Activated CD8-positive, alpha-beta memory T cell treated with anti-CD3 and anti-CD28 coated beads for 1 hour (primary cell): ENCODE measurements at places on chromosomes 16 and 17.

DNA sequence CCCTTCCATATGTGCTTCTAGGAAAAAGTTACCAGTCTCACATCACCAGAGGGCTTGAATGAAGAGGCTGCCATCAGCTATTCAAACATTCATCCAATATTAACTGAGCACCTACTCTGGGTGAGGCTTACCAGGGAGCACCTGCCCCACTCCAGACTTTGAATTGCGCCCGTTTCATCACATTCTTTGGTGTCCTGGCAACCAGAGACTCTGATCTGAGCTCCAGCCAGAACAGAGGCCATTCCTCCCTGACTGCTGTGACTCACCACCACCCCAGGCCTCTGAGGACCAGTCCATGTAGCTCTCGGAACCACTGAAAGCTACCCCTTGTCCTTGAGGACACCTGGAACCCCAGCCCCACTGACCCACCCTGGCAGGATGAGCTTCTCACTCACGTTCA lies at the start of gene C16orf96:
Gene C16orf96, plus strand, starts transcription at position 229 of the 400 bp plus-strand sequence. Its CDS starts 150 bp downstream, at position 379.
- DNase-seq = no peak

DNA sequence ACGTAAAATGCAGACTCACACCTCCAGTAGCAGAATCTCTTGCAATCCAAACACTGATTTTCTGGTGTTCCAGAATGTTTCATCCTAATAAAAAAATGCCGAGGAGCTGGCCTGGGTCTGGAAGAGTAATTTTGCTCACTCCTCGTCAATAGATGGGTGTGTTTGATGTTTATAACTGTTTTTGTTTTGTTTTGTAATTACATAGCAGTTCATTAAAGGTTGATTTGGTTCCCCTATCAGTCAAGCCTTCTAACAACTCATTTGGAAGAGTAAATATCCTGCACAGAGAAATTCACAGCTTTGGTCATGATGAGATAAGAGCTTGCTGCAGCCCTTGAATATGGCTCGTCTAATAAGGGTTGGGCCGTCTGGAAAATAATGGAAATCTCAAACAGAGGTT lies 36.8 kb upstream of the ELAC2 start:
- DNase-seq = no peak

DNA sequence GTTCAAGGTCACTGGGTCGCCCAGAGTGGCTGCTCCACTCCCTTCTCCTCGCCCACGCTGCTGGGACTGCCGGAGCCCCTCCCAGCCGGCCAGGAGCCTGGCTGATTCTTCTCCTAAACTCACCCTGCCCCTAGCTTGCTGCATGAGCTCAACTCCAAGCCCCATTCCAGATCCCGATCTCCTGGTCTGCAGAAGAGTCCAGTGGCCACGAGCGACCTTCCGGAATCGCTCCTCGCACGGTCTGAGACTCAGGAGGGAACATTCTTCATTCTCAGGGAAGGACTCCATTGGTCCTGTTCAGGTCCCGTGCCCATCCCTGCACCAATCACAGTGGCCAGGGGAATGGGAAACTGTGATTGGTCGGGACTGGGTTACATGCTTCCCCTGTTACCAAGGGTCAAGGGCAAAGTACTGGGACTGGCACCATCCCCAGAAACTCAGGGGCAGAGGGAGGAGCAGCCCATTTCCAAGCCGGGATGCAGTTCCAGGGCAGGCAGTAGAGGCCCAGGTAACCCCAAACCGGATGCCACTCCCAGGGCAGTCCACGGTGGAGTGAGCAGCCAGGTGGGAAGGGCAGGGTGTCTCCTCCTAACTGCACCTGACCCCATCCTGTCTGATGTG lies 24.5 kb upstream of the CIBAR2 start:
- DNase-seq = no peak

DNA sequence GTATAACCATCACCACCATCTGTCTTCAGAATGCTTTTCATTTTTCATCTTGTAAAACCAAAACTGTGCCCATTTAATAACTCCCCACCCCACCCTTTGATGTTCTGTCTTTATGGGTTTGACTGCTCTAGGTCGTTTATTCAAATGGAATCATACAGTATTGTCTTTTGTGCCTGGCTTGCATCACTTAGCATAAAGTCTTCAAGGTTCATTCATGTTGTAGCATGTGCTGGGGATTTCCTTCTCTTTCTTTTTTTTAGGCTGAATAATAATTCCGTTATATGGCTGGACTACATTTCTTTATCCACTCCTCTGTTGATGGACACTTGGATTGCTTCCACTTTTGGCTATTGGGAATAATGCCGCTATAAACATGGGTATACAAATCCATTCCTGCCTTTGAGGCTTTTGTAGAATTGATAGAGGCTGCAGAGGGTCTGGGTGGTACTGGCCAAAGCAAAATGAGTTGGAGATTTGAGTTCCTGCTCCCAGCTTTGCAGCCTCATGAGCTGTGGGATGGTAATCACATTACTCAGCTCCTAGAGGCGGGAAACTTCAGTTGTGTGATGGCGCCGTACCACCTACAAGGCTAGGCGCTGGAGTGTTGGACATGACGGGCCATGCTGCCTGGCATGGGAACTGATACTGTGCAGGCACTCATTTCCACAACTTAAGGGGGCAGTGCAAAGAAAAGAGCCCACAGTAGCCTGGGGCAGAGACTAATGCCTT lies 64.8 kb downstream of the CLEC16A start:
- no peak for DNase-seq

DNA sequence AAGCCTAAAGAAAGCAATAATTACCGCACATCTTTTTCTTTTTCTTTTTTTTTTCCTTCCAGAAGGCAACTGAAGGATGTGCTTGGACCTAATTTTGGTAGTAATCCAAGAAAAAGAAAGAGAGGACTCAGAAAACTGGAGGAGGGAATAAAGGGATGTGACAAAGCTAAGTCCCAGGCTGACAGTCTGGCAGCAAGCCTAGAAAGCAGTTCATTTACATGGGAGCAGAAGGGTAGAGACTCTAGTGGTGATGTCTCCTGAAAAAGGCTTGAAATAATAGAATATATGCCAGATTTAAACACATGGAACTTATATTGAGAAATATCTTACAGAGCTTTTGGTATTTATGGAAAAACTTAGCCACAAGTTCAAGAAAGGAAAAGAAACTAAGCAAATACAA lies 101.0 kb upstream of the SHISA6 start:
- DNase-seq = no peak

DNA sequence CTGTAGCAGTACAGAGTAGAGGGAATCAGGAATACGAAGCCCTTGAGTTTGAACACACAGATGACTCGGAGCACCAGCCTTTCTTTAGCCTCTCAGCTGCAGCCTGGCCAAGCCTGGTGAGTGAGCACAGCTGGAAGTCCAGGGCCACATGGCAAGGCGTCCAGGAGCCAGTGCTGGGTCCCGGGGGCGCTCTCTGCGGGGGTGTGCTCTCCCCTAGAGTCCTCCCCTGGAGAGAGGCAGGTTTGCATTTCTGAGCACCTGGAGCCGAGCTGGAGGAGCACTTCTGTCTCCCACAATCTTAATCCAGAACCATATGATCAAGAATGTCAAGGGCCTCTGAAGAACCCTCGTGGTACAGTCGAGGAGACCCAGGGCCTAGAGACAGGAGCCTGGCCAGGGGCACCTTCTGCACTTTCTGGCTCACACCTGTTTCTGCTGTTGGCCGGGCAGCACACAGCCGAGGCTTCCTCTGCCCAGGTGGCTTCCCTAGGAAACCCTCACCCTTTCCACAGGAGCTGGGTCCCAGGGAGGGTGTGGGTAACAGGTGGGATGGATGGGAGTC lies 78.3 kb downstream of the PLD6 start:
- no peak for DNase-seq

- DNase-seq = no peak
These were observed 159.4 kb upstream of the CHMP6 start for GRCh38 chr17:80832266-80832676.

DNA sequence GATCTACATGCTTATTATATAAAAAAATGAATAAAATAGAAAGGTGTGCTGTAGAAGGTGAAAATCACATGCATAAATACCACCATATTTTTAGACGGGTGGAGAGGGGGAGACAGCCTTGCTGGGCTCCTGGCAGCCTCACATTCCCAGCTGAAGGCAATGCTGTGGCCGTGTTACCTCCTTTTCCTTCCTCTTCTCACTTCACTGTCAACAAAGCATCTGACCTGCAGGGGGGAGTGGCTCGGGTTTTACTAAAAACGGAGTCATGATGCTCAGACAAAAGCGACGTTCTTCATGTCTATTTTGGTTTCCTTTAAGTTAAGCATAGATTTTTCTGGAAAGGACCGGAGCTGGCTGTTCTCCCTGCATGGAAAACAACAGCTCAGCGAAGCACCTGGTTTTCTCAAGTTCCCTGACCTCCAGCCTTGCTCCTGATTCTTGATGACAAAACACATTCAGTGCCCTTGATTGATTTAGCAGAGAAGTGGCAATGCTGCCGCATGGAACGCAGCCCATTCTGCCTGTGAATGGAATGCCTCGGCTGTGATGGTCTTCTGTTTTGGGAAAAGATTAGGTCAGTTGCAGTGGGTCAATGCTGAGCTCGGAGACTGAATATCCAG lies 5.5 kb upstream of the RPTOR start:
- no peak for DNase-seq

DNA sequence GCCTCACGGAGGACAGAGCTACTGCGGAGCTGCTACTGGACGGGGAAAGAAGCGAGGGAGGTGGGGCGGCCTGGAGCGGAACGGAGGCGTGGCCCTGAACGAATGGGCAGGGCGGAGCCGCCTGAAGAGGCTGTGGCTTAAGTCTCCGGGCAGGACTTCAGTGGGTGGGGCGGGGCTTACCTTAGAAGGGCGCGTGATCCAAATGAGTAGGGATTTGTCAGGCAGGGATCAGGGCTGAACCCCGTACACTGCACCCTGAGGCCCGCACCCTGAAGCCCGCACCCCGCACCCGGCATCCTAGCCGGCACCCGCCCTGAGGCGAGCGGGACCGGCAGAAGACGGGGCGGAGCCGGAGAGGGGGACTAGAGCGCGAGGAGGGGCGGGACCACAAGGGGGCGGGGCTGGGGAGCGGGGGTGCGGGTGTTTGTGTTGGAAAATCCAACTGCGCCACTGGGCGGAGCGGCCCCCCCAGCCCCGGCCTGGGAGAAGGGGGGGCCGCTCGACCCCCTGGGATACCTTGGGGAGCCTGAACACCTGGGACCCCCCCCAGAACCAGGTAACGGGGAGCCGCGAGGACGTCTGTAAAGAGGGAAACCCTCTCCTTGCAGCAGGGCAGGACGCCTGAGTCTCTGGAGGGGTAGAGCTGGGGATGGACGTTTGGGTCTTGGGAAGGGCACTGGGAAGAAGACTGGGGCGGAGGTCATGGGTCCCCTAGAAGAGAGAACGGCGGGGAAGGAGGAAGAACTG lies at the start of gene KDM6B:
Gene KDM6B, plus strand, starts transcription at position 423 of the 747 bp plus-strand sequence. CDS start 11,338 bp downstream, outside the sequence.
- DNase-seq = peak; percentile 77

DNA sequence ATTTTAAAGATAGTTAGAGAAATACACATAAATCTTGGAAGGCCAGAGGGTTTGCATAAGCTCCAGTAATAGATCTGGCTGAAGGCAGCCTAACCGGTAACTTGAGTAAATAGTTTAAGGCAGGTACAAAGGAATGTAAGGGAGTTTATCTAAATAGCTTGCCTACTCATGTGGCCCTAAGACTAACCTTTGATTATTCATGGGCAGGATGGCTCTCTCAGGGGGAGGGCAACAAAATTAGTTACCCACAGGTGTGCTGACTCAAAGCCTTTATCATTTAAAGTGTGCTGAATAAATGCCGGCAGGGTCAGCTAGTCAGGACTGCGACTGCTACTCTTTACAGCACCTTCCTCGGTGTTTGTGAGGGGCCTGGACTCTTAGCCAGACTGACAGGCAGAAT lies 761.3 kb upstream of the KIF2B start:
- DNase-seq = no peak

DNA sequence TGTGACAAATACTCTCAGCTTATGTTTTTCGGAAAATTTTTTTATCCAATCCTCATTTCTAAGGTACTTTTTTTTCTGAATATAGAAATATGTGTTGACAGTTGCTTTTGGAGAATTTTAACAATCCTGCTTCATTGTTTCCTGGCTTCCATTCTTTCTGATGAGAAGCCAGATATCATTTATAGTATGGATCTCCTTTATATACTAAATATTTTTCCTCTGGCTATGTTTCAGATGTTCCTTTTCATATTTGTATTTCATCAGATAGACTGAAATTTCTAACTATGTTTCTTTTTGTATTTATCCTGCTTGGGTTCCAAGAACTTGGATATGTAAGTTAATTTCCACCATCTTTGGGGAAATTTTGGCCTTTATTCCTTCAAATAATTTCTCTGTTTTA lies 138.9 kb upstream of the CDH11 start:
- DNase-seq = no peak

- DNase-seq = no peak
These were observed 72.5 kb downstream of the RBFOX1 start for GRCh38 chr16:7405166-7405565.

GRCh38 chr17:19431691-19432090 lies 20.7 kb downstream of the RNF112 start:
- DNase-seq = no peak

DNA sequence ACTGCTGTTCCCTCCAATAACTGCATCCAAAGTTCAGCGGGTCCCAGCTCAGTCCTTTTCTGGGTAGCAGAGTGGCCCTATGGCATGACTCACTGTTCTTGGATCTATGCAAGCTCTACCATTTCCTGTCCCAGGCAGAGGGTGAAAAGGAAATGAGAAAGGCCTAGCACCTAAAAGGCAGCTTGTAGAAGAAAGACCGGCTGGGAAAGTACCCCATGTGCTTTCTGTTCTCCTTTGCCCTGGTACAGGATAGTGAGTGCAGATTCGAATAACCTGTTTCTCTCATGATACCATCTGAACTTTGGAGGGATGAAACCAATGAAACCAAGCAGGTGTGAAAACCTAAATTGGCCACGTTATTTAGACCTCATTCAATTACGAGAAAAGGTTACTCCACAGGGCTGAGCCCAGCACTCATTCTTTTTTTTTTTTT lies 12.7 kb upstream of the HASPIN start:
- peak; percentile 25 for DNase-seq

- no peak for DNase-seq
These were observed 2.9 kb downstream of the C17orf67 start for GRCh38 chr17:56830726-56831368.

DNA sequence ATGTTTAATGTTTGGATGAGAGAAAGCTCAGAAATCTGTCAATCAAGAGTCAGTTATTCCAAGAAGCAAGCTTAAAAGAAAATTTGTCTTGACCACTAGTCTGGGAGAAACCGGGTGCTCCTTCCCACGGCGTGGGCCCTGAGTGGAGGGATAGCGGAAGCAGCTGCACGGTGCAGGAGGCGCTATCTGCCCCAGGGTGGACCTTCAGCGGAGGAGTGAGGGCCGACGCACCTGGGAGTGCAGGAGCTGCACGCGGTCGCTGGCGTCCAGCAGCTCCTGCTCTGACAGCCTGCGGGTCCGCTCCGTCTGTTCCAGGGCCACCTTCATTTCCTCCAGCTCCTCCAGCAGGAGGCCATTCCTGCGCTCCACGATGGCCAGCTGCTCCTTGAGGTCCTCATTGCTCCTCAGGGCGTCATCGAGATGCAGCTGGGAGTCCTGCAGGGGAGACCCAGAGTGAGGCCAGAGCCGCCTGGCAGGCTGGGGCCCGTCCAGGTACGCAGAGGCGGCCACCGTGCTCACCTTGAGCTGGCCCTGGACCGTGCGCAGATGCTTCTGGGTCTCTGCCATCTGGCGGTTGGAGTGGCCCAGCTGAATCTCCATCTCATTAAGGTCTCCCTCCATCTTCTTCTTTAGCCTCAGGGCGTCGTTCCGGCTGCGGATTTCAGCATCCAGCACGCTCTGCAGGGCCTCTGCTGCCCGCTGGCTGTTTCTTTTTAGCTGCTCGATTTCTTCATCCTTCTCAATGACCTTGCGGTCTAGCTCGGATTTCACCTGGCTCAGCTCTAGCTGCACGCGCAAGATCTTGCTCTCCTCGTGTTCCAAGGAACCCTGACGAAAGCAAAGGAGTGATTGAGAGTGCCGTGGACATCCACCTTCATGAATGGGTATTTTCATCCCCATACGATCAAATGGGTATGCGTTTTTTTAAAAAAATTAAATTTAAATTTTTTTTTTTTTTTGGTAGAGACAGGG lies 63.5 kb downstream of the MYH13 start:
- no peak for DNase-seq
